ENCODE measurements at places on chromosomes 1 and 21.

- DNase-seq: no peak
These were observed 18.8 kb upstream of the F3 start for GRCh38 chr1:94560333-94560732.

DNA sequence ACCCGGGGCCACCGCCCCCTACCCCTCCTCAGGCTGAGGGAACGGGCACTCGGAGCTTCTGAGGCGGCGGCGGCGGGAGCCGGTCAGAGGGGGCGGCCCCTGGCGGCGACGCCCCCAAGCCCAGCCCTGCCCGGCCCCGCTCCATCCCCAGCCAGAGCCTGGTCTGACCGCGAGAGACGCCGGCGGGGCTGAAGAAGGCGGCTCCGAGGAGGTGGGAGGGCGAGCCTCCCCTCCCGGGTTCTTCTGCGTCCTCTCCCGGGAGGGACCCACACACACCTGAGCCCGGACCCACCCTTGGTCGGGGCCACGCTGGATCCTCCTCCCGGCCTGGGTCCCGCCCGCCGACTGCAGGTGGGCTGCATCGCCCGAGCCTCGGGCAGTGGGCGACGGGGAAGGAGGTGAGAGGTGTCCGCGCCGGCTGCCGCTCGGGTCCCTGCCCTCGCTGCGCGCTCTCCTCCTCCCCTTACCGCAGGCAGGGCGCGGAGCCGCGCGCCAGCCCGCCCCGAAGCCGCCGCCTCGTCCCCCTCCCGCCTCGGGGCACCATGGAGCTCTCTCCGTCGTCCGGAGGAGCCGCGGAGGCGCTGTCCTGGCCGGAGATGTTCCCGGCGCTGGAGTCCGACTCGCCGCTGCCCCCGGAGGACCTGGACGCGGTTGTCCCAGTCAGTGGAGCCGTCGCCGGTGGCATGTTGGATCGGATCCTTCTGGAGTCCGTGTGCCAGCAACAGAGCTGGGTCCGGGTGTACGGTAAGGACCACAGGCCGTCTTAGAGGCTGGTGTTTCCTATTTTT lies at the start of gene RASAL2:
Gene RASAL2, plus strand, starts transcription at position 154 of the 788 bp plus-strand sequence. Its CDS starts 389 bp downstream, at position 543.
- no peak for DNase-seq

DNA sequence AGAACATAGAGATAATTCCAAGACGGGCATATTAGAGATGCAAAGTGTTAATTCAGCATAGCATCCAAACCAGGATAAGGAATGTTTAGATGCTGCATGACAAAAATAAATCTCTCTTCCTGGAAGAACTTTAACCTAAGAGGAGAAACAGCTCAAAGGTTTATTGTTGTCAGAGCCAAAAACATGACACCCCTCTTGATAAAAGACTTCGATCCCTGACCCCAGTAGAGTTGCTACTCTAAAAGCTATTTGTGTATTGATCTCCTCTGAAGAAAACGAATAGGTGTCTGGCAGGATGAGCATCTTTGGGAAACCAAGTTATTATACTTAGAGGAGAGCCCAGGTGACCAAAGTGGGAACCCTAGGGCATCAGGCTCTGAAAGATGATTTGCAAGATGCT lies 158.1 kb downstream of the PIGK start:
- DNase-seq: no peak

DNA sequence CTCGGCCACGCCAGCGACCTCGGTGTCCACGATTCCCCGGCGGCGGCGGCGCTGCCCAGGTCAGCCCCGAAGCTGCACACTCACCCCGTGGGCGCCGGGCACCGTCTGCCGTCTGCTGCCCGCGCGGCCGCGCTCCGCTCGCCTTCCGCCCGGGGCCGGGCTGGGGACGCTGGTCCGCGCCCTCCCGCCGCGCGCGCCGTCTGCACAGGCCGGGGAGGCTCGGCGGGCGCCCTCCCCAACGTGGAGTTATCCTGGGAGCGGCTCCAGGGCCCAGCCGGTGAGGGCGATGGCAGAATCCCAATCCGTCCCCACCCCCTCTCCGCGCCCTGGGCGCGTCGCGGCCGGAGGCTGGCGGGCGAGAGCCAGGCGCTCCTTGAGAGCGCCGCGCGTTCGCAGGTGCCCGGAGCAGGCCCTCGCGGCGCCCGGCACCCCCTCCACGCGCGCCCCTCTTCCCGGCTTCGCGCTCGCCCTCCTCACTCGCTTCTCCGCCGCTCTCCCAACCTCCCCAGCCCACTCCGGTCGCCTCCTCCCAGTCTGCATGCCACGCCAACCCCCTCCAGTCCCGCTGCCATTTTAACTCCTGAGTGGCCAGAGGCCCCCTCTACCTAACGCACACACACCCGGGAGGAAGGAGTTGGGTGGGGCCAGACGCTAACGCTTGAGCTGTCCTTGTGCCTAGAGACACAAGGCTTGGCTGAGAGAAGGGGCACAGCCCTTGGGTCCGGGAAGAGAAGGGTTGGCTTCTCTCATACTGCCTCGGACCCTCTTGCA lies at the start of gene LRRN2:
Gene LRRN2, minus strand, starts transcription at position 503 of the 771 bp plus-strand sequence. CDS start 65,746 bp downstream, outside the sequence.
- no peak for DNase-seq

GRCh38 chr1:48817505-48818114 lies 40.9 kb upstream of the BEND5 start:
- peak; percentile 45 for DNase-seq

DNA sequence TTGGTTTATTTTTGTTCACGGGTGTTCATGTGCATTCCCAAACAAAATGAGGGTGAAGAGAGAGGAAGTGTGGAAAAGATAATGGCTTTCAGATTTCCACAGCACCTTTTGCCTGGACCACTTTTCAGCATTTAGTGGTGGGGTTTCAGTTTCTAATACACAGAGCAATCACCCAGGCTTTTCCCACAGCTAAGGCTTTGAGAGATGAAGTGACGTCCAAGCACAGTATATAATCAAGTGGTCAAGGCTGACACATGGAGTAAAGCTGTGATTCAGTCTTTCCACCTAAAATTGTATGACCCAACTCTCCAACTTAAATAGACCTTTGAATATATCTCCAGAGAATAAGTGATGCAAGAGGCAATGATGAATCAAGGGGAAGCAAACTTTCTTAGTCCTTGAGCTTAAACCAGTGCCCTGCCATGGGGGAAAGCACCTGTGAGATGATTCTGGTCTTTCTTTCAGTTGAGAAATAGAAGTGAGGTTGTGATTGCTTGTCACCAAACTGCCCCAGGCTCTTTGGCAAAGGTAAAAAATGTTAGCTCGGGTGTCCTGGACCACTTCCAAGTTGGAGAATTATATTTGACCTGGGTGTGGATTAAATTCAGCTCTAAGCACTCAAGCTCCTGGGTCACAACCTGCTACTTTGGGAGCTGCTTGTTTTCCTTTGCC lies 2.4 kb upstream of the PIK3R3 start:
- DNase-seq: peak; percentile 77

DNA sequence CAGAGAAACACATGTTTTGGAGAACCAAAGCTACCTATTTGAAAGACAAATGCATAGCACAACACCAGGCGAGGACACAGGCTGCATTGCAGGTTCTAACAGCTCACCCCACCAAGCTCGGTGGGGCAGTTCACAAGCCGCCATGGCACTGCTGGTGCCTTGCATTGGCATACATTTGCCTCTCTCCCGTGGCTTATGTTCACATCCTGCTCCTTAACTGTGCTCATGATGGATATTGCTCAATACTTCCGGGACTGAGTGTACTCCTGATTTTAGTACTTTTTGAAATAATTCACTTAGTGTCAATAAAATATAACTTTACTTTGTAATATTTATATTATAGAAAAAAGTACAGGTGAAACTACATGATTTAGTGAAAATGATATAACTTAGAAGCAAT lies 1187.4 kb upstream of the NCAM2 start:
- DNase-seq: no peak

DNA sequence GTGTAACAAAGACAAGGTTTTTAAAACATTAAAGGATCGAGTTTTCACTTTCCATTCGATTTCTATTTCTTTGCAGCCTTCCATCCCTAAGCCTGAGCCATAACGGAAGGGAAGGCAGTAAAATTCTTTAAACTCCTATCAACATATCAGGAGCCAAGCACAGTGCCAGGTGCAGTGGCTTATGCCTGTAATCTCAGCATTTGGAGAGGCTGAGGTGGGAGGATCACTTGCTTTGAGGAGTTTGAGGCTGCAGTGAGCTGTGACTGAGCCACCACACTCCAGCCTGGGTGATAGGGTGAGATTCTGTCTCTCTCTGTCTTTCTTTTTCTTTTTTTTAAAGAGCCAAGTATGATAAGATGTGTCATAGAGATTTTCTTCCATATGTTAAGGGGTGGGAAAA lies 217.5 kb upstream of the GREM2 start:
- no peak for DNase-seq

DNA sequence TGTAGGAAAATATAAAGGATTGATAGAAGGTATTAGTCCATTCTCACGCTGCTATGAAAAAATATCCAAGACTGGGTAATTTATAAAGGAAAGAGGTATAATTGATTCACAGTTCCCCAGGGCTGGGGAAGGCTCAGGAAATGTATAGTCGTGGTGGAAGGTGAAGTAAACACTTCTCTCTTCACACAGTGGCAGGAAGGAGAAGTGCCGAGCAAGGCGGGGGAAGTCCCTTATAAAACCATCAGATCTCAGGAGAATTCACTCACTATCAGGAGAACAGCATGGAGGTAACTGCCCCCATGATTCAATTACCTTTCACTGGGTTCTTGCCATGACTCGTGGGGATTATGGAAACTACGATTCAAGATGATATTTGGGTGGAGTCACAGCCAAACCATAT lies 1806.0 kb downstream of the MRPL39 start:
- no peak for DNase-seq

DNA sequence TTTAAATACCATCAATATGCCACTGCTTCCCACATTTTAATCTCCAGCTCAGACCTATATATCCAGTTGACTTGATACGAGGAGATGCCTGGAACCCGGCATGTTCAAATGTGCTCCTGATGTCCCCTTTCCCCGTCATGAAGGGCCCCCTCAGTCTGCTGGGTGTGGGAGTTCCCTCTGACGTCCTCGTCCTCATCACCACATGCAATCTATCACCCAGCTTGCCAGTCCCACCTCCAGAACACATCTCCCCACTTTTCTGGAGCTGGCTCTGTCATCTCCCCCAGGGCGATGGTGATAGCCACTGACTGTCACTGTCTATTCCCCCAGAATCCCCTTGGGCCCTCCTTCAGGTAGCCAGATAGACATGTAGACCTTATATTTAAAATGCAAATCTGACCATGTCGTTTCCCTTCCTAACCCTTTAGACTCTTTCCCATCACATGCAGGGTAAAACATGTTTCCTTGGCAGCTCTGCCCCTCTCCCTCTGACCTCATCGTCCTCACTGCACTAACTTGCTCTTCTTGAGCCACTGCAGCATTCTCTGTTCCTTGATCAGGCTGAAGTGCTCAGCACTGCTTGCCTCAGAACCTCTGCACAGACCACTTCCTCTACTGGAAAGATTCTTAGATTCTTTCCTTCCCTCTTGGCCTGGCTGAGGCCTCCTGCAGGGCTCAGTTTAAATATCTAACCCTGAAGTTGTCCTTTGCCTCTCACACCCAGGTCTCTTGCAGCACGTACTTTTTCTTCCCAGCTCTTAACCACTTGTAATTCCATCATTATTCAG lies 7.4 kb downstream of the AZIN2 start:
- DNase-seq: no peak

GRCh38 chr1:165234149-165234548 lies 122.4 kb downstream of the LMX1A start:
- no peak for DNase-seq

DNA sequence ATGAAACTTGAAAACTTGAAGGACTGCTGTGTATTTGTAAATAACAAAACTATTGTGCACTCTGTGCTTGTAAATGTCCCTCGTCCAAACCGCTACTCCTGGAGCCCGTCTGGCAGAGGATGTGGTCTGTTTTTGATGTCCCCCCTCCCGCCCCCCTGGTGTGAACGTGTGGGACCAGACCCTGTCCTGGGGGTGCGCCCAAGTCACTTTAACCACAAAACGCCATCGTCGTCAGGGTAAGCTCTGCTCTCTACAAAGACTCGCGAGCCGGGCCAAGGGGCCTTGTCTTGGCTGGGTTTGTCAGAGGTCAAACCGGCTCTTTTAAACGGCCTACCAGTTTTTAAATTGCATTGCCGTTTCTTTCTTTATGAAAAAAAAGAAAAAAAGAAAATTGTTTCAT lies 87.4 kb upstream of the TMEM51 start:
- DNase-seq: no peak

GRCh38 chr1:17780916-17781315 lies 25.8 kb downstream of the ACTL8 start:
- DNase-seq: no peak

DNA sequence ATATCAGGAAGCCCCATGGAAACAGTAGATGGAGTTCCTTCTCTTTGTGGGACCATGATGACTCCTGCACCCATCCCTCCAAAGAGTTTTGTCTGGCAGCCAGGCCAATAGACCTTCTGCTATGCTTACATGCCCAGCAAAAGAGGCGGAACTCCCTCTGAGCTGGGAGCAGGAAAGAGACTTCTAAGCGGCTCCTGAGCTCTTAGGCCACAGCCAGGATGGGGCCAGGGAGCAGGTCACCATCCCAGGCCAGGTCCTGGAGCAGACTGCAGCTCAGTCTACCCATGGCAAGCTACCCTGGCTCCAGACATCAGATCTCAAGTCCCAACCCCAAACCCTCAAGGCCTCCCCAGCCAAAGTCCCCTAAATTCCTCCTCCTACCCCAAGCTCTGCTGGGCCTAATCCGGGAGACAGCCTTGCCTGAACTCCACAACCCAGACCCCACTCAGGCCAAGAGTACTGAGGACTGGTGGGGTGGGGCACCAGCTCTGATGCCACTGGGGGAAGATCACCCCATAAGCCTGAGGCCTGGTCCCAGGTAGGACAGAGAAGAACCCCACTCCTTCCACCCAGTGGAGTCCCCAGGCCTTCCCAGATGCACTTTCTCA lies 387.9 kb downstream of the MATN1 start:
- no peak for DNase-seq

DNA sequence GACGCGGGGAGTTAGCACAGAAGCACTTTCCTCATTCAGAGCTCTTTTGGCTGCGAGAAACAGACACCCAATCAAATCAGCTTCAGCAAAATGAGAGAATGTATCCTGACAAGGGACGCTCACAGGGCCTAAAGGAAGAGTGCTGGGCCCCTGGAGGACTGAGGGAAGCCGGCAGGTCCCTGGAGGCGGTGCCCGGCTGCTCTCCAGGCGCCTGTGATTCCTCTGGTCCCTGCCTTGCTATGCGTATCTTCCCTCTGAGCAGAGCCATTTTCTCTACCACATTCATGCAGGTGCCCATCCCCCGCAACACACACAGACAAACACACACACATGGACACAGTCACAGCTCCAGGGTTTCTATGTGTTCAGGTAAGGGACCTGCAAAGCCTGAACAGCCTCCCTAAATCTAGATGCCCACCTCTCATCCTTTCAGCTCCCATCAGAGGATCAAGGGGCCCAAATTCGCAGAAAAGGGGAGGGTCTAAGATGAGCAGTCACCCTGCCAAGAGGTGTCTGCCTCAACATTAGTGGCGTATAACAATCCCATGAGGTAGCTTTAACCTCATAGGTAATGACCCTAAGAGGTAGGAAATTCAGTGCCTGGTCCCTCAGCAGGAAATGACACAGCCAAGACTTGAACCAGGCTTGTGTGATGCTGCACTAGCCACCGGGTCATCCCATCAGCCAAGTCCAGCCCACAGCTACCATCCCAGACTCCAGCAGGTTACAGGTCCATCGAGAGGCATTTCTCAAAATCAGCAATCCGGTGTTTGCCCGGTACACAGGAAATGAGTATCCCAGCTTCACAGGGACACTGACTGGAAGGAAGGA lies 29.0 kb downstream of the PTAFR start:
- no peak for DNase-seq

GRCh38 chr1:219340796-219341195 lies 167.1 kb downstream of the LYPLAL1 start:
- no peak for DNase-seq
